OCI-LY7 (cell line): ENCODE measurements at places on chromosomes 1 and 21.

DNA sequence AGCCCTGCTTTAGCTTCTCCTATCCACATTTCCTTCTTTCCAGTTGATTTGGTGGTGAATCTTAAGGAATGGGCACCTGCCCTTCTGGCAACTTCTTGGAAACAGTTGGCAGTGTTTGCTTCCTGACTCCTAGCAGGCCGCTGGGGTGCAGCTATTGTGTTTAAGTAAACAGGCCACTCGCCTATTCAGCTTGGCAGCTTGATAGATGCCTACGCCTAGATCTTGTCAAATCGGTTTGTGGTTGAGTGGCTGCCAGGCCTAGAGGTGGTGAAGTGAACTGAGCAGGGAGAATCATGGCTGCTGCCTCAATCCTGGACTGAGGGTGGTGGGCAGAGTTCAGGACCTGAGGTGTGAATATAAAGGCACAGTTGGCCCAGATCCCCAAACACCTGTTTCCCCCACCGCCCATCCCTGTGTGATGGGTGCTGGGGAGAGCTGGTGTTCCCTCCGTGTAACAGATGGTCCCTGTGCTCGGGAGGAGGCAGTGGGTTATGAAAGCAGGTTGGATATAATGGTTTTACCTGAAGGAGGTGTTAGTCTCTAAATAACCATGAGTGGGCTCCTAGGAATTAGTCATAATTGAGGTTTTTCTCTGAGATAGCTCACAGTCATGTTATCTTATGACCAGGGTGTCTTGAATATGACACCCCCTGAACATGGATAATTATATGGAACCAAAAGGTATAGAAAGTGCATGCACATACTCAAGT lies 940 bp upstream of the PLA2G2C start:
- DNase-seq: no peak

DNA sequence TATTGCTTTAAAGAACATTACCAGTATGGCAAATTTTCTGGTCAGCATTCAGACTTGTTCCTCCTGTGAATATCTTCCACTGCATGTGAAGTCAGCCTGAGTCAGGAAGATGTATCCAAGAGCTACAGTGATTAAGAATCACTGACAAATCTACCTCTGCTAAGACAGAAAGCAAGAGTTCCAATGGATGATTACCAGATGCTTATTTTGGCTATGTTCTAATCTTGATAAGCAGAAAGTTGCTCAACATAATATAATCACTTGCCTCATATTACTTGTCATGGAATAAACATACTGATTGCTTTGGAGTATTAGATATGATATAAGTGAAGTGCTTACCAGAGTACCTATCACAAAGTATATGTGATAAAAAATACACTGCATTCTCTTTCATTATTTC lies 738.1 kb downstream of the ADGRL2 start:
- no peak for DNase-seq

DNA sequence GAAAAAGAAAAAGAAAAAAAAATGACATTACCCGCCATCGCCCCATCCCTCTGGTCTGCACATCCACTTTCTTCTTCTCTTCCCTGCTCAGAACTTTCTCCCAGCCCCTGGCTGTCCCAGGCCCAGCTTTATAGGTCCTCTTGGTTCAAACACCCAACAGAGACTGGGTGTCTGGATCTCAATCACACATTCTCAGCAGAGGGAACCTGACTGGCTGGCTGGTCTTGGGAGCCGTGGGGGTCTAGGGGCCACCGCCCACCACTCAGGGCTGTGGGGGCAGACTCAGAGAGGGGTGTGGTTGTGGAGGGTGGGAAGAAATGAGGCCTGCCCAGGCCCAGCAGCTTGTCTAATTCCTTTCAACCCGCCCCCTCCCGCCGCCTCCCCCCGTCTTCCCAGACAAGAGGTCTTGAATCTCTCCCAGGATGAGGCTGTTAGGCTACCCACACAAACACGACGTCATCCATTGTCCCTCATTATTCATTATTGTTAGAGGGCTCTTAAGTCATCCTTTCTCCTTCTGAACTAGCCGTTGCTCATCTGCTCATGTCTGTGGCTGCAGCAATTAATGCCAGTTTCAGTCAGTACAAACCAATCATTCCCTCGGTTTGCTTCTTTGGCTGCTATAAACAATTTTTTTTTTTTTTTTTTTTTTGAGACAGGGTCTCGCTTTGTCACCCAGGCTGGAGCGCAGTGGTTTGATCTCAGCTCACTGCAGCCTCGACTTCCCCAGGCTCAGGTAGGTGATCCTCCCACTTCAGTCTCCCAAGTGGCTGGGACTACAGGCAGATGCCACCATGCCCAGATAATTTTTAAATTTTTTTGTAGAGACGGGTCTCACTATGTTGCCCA lies 40.6 kb upstream of the CLIC4 start:
- DNase-seq: no peak

DNA sequence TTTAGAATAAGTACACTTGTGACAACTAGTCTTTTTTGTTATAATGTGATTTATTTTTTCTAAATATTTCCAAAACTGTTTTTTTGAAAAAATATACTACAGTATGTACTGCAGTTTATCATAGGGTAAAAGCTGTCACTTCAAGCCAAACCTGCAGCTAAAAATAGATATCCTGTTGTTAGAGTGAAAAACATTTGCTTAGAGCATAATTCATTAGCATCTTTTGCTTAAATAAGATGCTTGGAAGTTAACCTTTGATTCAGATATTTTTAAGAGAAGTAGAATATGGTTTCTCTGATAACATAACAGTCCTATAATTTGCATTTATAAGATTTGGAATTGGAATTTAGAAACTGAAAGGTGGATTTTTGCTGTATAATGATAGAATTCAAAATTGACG lies 21.5 kb downstream of the PRKACB start:
- DNase-seq: peak; percentile 16

- DNase-seq: no peak
Measured at GRCh38 chr21:39048574-39048973, 134.7 kb downstream of the PSMG1 start.

DNA sequence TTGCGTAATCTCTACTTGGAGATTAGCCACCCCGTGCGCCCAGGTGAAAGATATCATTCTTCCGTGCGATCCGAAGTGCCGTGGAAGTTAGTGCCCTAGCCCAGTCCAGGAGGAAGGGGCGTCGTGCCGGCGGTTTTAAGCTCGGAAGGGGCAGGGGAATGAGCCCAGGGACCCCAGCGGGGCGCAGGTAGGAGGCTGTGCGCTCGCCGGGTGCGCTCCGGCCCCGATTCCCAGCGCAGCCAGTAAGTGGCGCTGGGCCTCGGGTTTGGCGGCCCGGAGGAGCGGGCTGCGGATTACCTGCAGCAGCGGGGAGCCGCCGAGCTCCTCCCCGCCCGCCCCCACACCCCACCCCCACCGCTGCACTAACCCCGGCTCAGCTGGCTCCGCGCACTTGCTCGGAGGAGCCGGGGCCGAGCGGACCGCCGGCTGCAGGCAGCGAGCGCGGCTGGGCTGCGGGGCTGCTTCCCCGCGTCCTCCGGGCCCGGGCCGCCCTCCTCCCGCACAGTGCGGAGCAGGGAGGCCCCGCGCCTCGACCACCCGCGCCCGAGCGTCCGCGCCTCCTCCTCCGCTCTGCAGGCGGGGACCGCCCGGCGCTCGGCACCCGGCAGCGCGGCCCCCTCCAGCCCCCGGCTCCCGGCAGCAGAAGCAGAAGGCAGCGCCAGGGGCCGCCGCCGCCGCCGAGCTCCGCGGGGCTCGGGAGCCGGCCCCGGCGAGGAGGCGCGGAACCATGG lies at the start of gene RYR2:
Gene RYR2, plus strand, starts transcription at position 390 of the 731 bp plus-strand sequence. Its CDS starts 338 bp downstream, at position 728.
- DNase-seq: no peak

- no peak for DNase-seq
Measured at GRCh38 chr1:223859058-223859457, 13.3 kb upstream of the TP53BP2 start.

DNA sequence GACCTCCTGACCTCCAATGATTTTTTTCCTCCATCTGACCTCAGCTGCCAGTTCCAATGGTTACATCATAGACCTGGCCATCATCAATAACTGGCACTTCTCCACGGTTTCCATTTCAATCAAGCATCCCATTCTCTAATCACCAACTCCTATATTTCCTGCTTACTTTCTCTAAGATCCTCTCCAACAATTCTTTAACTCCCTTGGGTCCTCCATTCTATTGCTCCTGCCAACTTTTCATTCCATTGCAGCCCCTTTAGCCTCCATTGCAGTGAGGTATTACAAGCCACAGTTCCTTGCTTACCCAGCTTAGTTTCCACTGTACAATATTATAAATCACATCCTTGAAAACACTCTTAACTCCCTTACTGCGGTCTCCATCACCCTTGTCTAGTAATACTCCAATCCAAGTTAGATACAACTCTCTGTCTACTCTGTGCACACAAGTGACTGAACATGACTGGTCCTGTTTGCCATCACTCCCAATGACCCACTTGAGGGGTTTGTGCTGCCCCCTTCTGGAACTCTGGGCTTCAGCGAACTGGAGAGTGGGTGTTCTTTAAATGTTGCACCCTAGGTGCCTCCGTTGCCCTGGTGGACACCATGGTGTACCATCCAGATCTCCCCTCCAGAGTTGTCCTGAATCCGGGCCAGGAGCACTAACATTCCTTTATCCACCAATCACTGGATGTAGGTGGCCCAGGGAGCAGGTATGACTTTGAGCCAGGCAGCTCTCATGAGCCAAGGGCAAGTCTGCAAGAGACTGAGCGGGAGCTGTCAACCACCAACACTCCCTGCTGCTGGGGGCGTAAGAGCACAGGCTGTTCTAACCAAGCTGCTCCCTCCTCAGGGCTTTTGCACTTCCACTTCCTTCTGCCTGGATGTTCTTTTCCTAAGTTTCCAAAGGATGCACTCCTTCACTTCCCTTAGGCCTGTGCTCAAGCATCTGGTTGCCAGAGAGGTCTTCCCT lies 3.7 kb upstream of the FNDC7 start:
- DNase-seq: peak; percentile 38

DNA sequence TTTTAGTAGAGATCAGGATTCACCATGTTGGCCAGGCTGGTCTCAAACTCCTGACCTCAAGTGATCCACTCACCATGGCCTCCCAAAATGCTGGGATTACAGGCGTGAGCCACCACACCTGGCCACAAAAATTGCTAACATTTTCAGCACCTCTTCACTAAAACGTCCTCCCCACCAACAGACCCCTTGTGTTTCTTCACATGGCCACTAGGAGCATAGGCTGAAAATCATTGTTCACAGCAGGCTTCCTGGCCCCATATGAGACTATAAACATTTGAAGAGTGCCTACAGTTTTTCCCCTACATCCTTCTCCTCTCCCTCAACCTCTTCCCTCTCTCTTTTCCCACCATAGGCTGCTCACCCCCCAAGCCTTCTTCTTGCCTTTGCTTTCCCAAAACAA lies 28.0 kb upstream of the SFPQ start:
- DNase-seq: peak; percentile 46

DNA sequence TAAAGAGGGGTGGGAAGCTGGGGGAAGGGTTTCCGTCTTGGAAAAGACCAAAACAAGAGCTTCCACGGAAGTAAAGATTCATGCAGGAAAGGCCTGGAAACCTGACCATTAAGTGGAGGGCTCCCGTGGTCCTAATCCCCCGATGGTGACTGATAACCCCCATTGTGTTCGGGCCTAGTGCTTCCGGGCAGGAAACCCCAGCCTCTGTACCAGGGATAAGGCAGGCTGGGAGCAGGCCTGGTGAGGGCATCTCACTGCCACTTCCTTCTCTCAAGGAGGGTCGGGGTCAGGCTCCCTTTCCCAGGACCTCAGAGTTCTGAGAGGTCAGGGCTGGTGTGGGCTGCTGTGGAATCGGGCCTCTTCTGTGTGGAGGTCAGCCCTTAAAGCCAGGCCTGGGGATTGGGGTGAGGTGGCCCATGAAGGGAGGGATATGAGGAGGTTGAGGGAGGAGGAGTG lies 136.9 kb downstream of the CDC7 start:
- no peak for DNase-seq

DNA sequence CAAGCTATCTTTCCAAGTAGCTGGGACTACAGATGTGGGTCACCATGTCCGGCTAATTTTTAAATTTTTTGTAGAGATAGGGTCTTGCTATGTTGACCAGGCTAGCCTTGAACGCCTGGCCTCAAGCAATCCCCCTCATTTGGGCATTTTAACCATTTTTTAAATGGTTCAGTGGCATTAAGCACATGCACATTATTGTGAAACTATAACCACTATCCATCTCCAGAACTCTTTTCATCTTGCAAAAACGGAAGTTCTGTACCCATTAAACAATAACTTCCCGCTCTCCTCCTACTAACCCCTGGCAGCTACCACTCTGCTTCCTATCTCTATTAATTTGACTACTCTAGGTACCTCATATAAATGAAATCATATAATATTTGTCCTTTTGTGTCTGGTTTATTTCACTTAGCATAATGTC lies 4.8 kb upstream of the IL6R start:
- no peak for DNase-seq

GRCh38 chr1:6825828-6826227 lies 40.6 kb downstream of the CAMTA1 start:
- no peak for DNase-seq

DNA sequence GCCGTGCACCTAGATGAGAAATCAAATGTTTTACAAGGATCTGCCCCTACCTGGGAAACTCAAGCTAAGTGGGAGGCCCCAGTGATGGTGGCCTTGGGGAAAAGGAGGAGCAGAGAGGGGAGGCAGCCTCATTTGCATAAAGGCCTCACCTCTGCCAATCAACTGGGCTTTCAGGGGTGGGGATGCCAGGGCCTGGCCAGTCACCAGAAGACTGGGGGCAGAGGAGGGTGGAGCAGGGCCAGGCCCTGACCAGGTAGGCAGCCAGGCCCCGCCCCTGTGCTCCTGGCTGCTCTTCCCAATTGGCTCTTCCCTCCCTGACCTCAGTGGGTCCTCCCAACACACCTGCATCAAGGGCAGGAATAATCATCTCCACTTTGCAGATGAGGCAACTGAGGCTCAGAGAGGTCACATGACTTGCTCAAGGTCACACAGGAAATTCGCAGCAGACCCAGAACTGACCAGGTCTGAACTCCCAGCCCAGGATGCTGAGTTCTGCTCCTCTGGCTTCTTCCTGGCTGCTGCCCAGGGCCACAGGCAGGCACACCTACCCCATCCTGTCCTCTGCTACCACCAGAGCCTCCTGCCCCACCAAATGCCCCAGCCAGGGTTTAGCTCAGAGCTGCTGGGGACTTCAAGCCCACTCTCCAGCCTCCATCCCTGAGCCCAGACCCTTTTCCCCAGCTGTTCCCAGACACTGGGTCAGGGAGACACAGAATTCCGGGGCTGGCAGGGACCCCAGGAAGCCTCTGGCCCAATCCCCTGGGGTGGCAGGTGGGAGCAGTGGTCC lies 677.9 kb downstream of the MATN1 start:
- no peak for DNase-seq

DNA sequence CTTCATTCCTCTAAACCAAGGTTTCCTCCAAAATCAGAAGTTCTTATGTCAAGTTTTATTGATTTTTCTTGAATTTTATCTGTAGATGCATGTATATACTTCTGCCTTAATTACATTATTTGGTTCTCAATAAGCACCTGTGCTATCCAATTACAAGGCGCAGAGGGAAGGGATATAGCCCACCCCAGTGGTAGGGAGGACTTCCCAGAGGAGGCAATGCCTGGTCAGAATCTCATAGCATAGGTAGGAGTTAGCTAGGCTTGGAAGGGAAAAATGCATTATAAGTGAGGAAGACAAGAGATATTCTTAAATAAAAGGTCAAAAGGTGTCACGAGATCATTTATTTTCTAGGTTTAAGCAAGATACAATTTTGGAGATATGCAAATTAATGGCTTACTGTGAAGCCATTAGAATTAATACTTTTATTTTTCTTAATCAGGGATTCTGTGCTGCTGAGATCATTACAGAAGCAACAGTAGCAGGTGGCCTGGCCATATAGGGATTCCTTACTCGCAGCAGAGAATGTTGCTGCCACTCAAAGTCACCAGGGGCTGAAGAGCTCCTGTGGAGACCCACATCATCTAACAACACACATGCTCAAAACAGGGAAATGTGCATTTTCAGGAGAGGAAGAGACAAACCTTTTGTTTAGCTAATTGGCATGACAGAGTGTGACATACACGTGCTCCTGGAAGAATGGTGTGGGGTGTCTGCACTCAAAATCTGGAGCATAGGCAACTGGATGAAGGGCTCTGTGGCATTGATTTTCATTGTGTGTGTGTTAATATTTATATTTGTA lies 178.3 kb downstream of the ATG4C start:
- DNase-seq: no peak
